Right lung (tissue), 10 donors: ENCODE measurements at places on chromosomes 13 and 19.

DNA sequence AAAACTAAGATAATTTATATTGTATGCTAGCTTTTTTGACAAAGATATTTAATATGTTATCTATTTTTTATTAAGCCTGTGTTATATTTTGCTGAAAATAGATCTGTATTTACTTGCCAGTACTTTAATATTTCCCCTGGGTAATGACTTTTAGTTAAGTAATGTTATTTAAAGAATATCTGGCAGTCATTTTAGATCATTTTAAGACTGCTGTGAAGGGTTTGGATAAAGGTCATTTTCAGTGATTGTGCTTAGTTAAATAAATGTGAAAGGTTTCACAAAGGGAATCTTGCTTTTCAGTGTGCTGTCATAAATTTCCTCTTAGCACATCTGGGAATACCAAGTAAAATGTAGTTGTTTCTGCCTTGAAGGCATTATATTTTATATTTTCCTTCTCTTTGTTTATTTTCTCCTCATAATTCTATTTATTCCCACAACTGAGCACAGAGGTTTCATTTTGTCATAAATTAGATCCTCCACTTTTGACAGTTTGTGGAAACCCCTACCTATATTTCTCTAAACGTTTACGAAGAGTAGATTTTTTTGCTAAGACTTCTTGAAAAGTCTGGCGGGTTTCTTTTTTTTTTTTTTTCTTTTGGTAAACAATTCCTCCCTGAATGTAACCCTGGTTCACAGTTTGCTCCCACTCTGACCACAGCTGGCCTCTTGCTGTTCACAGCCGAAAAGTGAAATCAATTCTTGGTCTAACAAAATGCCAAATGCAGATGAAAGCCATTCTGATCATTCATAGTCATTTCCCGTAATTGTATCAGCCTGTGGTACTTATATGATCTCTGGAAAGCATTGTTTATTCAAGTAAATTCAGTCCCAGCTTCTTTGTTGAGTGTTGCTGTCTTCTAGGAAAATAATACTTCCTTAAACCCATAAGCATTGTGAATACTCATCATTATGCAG lies 87.8 kb downstream of the MAB21L1 start:
- peak; percentile 17 for DNase-seq

GRCh38 chr13:20165417-20166257 lies 4.8 kb upstream of the GJA3 start:
- DNase-seq = no peak

DNA sequence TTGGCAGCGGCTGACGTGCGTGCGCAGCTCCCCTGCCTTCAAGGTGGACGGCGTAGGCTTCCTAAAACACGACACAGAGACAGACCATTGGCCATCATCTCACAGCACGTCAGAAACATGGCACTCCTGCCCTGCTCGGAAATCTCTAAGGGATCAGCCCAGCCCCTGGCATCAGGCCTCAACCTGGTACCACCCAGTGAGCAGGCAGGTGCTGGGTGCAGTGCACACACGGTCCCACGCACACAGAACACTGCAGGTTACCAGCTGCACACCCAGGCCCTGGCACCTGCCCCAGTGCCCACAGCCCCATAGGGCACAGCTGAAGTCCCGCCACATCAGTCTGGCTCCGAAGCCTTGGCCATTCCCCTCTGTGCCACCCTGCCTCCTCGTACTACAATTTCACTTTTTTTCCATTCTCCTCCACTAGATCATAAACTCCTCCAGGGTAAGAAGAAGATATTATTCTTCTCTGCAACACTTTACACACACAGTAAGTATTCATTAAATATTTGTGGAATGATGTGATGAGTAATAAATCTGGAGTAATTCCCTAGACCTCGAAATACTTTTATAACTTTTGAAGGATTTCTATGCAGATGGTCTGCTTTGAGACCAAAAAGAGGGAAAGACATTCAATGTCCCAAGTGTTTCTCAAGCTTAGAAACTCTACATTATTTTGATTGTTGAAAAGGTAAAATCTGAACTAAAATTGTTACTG lies 156.4 kb downstream of the COL4A1 start:
- no peak for DNase-seq

GRCh38 chr13:65336087-65336749 lies 1893.9 kb downstream of the PCDH9 start:
- no peak for DNase-seq

DNA sequence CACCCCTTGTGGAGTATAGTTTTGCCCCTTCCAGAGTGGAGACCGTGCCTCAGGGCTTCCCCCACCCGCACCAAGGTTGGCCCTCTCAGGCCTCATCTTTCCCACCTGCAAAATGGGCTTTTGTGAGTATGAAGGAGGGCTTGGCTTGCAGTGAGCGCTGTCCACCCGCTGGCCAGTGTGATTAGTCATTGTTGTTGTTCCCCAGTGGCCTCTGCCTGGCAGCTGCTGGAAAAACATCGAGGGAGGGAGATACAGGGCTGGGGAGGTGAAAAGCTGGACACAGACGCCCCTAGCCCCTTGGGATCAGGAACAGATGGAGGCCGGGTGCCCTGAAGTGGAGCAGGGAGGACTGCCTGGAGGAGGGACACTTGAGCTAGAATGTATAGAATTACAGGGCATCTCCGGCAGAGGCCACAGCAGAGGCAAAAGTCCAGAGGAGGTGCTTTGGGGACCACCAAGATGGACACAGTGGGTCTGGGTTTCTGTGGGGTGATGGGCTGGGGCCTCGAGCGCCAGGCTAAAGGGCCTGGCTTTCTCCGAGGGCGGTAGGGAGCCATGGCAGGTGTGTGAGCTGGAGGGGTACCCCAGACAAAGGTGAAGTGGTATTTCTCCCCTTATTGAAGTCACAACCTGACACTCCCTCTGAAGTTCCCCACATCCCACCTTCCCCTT lies 3.9 kb upstream of the IL12RB1 start:
- DNase-seq = no peak

DNA sequence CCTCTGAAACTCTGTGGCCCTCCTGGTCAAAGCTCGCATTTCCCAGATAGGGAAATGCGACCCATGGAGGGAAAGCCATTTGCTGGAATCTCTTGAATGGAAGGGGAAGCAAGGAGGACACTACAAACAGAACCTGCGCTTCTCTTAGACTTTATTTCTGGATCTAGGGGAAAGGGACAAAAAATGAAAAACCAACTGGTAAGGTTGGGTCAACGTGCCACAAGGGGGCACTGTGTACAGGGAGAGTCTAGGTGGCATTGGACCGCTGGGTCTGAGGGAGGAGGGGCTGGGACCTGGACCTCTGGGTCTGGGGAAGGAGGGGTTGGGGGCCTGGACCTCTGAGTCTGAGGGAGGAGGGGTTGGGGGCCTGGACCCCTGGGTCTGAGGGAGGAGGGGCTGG lies 5.0 kb downstream of the KLK4 start:
- no peak for DNase-seq

DNA sequence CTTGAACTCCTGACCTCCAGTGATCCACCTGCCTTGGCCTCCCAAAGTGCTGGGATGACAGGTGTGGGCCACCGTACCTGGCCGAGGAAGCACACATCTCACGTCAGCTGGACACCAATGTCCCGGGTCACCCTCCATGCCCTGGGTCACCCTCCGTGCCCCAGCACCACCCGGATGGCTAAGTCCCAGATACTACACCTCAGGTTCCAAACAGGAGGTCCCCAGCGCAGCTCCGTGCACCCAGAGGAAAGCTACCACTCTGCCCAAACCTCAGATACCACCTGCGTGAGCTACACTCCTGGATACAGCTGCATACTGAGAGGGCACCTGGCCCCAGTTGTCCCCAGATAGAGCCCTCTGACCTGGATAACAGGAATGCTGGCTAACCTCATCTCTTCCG lies 14.0 kb downstream of the LRRC4B start:
- no peak for DNase-seq

- no peak for DNase-seq
These were observed 72.6 kb upstream of the ARGLU1 start for GRCh38 chr13:106640515-106640914.

DNA sequence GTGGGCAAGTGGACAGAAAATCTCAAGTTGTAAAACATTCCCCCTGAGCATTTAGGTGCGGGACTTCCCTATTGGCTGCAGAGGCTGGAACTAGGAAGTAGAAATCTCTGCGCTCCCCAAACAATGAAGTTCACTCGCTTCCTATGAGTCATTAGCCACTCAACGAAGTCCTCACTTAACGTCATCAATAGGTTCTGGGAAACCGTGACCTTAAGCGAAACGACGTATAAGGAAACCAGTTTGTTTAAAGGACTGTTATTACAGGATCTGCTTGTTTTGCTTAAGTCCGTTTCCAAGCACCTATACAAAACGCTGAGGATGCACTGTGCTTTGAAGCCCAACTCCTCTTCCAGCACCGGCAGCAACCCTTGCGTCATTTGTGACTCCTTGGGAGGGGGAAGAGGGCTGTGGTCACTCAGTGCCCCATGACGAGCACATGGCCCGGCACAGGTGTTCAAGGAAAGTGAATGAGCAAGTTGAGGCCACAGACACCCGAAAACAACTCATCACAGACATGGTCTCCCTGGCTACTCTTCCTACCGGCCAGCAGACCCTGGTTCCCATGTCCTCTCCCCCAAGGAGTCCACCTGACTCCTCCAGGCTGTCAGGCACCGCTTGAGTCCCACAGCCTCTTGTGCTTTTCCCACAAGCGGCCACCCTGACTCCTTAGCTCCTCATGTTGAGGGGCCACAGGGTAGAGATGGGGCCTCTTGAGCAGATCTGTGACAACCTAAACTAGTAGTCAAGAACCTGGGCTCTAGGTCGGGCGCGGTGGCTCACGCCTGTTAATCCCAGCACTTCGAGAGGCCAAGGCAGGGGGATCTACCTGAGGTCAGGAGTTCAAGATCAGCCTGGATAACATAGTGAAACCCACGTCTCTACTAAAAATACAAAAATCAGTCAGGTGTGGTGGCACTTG lies 4.8 kb downstream of the RPS16 start:
- no peak for DNase-seq

DNA sequence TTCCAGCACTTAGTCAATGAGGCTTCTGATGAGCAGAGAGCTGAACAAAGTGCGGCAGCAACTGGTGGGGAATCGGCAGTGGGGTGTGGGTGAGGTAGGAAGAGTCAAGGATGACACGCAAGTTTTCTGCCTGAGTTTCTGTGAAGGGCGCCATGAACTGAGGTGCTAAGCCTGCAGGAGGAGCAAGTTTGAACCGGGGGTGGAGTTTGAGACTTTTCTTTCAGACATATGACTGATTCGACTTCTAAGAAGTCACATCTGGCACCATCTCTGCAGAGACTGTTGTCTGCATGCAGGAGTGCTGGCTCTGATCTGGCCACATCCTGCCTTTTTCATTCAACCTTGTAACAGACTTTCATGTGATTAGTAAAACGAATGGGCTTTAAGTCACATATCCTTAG lies 14.8 kb upstream of the GPI start:
- no peak for DNase-seq

GRCh38 chr19:40809358-40810086 lies 10.5 kb downstream of the EGLN2 start:
- DNase-seq = no peak

DNA sequence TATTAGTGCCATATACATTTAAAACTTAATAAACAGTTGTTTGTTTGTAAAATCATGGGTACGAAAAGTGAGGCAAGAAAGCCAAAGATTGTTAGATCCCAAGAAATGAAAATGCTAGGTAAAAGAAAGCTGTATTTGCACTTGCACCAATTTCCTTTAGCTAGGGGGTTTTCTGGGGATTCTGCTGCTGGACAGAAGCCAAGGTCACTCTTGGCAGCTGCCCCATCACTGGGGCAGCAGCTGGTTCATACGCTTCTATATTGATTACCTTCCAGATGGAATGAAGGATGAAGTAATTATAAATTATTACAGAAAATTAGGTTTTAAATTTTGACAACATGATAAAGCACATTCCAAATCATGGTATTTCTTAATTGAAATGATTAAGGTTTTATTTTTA lies 127.4 kb downstream of the SLITRK5 start:
- no peak for DNase-seq

GRCh38 chr19:48768994-48769713 lies 13.8 kb downstream of the FGF21 start:
- DNase-seq = no peak

GRCh38 chr13:73089213-73089612 lies 30.4 kb downstream of the KLF5 start:
- no peak for DNase-seq

- no peak for DNase-seq
These were observed 255.1 kb downstream of the TBC1D4 start for GRCh38 chr13:75226733-75227435.

DNA sequence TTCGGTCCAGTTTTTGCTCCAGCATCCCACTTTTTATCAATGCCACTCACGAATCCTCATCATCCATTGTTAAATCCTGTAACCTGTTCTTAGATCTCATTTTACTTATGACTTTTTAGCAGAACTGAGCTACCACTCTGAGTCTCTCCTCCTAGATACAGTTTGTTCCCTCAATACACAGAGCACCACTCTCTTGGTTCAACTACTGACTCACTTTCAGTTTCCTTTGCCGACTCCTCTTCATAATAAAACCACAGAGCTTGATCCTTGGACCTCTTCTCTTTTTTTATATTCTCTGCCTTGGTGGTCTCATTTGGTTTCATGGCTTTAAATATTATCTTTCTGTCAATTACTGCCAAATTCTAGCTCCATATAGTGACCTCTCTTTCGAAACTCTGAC lies 150.3 kb downstream of the SLITRK5 start:
- DNase-seq = no peak

DNA sequence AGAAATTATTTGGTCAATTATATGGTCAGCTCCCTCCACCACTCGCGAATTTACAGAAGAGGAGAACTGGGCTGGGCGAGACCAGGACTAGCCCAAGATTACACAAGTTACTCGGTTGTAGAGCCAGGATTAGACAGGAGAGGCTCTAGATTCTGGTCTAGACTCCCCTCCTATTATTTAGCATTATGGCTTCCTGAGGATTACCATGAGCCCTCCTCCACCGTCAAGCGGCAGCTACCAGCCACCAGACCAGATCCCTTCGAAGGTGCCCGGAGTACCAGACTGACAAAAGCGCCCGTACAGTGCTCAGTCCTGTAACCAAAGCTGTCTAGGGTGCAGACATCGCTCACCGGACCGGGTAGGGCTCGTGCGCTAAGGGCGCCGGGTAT lies 497 bp upstream of the MLNR start:
- DNase-seq = no peak

- DNase-seq = no peak
These were observed 525.1 kb downstream of the MYO16 start for GRCh38 chr13:109154546-109154945.

DNA sequence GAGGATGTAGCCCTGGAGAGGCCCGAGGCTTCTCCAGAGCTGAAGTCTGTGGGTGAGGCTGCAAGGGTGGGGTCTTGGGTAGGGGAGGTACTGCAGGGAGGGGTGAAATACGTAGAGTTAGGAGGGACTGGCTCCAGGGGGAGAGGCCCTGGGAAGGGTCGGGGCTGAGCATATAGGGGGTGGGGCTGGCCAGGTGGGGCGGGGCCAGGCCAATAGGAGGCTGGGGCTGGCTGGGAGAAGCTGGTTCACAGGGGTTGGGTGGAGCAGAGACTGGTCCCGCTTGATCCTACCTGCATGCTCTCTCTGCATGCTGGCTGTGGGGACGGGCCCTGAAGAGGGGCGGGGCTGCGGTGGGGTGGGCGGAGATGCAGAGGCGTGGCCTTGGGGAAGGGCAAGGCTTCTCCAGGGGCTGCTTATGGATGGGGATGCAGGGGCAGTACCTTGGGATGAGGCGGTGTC lies 51.9 kb downstream of the CELF5 start:
- no peak for DNase-seq
